Activated naive CD4-positive, alpha-beta T cell treated with anti-CD3 and anti-CD28 coated beads for 36 hours (primary cell): ENCODE measurements at places on chromosomes 1 and 21.

DNA sequence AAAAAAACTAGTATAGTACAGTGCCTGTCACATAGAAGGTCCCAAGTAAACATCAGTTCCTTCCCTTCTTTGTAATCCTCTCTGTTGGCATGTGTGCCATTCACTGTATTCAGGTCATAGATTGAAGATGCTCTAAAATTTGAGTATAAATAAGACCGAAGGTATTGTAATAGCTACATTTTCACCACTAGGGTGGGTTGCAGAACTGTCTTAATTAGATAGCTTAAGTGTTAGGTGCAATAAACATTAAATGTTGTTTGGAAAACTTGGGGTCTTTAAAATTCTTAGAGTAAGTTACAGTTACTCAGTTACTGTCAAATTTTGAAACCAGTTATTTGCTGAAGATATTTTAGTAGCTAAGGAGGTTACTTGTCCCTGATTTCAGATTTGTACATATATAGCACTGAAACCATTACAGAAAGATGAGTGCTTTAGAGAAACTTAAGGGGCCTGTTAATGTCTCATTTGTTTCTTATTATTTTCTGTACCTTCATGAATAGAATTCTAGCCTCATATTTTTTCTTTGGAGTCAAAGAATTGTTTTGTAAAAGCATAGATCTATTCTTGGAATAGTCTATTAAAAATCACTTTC lies 24.3 kb downstream of the PER3 start:
- no peak for DNase-seq

- DNase-seq: no peak
Observed at GRCh38 chr1:208683141-208683540, 439.0 kb upstream of the PLXNA2 start.

GRCh38 chr1:200134116-200134515 lies 106.6 kb downstream of the NR5A2 start:
- DNase-seq: no peak

DNA sequence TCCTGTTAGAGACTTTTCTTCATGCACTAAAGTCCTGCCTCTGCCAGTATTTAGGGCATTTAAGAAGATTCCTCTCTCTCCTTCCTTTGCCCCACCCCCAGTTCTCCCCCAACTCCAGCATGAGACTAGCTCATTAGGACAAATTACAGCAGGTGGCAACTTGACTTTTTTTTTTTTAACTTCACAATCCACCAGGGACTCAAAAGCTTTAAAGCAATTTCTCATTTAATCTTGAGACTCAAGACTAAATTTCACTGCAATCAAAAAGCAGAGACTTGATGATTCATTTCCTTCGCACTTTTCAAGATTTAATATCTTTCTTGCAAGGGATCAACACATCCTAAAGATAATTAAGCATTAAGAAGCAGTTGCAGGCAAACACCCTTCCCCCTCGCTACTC lies 74.9 kb downstream of the WLS start:
- no peak for DNase-seq

- DNase-seq: peak; percentile 50
Observed at GRCh38 chr1:226425431-226426031, 17.6 kb upstream of the PARP1 start.

DNA sequence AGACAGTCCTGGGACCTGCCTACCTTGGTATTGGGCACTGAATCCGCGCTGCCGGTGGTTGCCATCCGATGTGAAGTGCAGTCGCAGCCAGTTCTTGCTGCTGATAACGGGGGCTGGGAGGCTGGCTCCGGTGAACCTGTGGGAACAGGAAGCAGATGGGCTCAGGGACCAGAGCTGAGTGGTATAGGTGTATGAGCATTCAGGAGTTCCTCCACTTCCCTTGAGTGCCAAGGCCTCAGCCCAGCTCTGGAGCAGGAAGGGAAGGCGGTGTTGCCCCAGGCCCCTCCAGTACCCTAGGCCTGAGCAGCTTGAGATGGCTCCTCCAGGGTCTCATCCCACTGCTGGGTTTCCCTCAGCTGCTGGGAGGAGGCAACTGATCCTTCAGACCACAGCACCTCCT lies 17.0 kb upstream of the HMGB4 start:
- DNase-seq: no peak
